CD4-positive, alpha-beta T cell (primary cell): ENCODE measurements at places on chromosomes 11 and 22.

DNA sequence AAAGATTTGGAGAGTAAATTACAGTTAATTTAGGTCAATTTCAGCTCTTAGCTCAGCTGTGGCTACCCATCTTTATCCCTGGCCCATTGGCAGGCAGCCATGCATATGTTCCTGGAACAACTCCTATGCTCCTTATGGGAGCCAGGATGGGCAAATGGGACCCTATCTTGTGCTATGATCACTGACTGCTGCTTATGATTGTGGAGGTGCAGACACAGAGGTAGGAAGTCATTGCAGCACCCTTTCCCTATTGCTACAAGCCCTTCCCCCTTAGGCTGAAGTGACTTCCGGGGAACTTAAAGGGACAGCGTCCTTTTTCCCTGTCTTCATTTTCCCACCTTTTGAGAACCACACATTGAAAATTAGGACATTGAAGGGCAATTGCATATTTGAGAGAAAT, 112.7 kb downstream of the FCHSD2 start:
- no peak for DNase-seq

DNA sequence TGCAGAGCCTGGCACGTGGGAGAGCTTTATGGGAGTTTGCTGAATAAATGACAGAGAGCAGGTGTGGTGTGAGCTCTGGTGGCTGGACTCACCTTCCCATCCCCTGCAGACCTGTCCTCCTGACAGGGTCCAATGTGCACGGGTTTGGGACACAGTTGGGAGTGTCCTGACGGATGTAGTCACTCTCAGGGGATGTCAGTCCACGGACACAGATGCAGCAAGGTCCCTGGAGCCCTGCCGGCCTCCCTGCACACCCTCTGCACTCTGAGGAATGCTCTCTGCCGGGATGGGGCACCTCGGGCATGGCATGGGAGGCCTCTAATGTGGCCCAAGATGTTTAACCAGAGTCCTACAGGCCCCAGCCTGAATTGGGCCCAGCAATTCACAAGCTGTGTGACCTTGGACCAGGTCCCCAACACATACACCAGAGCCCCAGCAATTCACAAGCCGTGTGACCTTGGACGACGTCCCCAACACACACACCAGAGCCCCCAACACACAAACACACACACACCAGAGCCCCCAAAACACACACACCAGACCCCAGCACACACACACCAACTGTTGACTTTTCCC, 30.0 kb upstream of the RFPL3 start:
- no peak for DNase-seq

DNA sequence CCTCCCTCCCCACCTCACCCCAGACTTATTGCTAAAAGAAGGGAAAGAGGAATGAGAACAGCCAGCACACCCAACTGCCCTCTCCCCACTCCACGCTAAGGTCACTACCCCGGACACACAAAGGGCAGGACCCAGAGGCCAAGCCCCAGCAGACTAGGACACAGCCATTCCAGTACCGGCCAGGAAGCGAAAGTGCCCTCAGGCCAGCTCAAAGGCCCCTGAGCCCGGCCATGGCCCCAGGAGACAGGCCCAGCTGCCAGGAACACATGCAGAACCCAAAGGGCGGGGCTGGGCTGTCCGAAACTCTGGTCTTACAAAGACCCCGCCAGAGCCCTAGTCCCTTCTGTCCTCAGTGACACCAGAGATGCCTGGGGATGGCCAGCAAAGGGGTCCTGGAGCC, 5.5 kb downstream of the RCOR2 start:
- no peak for DNase-seq

DNA sequence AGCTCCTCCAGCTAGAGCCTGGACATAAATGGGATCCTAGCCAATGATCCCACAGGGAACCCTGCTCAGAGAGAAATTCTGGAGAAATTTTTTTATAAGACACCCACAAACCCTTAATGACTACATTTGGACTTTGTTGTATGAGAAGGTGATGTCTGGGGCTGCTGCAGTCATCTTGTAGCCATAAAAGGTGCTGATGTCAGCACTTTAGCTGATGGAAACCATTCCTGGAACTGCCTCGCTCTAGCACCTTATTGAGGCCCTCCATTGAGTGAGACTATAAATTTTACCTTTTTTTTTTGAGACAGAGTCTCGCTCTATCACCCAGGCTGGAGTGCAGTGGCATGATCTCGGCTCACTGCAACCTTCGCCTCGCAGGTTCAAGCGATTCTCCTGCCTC, 610.7 kb downstream of the OPCML start:
- no peak for DNase-seq

DNA sequence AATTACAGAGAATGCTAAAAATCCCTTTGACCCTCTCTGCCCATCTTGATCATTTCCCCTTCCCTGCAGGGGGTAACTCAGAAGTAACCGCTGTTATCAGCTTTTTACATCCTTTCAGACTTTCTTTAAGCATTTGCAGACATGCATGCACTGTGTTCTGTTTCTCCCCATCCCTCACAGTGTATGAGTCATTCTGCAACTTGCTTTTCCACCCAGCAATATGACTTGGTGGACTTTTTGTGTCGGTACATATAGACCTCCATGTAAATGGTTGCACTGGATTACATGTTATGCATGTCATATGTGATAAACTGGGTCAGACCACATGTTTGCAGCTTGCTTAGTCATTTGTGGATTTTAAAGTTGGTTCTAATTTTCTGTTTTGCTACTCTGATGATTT, 87.7 kb upstream of the NECTIN1 start:
- no peak for DNase-seq

- DNase-seq: no peak
Measured at GRCh38 chr11:119743006-119743405, 14.0 kb upstream of the NECTIN1 start.

GRCh38 chr11:133656082-133656635, 123.9 kb upstream of the OPCML start:
- DNase-seq: no peak

DNA sequence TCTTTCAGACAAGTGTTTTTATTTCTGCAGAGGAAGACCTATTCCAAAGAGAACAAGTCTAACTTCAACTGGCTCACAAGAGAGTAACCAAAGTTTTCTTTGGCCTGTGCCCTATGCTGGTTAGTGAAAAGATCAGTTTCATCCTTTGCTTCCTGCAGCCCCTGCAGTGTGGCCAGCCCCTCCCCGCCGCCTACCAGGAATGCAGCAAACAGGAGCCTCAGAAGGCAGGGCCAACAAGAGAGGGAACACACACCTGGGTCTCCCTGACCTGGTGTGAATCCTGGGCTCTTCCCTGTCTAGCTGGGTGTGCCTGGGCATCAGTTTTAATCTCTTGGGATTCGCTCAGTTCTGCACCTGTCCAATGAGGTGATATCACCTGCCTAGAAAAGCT, 21.5 kb upstream of the SCARF2 start:
- DNase-seq: no peak

DNA sequence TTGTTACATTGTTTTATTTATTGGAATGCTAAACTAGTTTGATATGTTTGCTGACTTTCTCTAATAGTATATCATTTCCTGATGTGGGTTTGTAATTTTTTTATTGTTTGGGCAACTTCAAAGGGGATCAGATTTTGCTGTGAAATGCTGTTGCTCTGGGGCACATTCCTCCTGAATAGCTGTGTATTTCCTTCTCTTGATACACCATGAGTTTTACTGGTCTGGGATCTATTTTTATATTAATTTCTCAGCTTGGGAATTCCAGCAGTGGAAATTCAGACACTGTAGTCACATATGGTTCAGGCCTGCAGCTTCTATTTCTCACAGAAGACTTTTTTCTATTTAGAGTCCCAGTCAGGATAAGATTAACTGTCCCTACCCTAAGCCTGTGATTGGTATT, 58.9 kb downstream of the RPUSD4 start:
- DNase-seq: no peak

- DNase-seq: no peak
Measured at GRCh38 chr11:73648571-73649046, 2.2 kb downstream of the PLEKHB1 start.

GRCh38 chr11:60303661-60304060, 23.2 kb downstream of the MS4A4A start:
- no peak for DNase-seq

DNA sequence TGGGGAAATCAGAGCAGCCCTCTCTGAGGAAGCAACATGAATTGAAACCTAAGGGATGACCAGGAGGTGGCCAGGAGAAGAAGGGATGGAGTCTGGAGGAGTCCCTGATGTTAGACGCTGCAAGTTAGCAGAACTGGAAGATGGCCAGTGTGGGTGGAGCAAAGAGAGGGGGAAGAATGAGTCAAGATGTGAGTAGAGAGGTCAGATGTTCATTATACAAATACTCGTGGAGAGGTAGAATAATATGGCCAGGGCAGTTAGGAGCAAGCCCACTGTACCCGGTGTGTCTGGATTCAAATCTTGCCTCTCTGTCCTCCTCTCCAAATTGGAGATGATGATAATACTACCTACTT, 242.0 kb downstream of the TENM4 start:
- DNase-seq: no peak

- DNase-seq: no peak
Measured at GRCh38 chr22:27820896-27821866, 19.6 kb upstream of the MN1 start.

GRCh38 chr22:20218987-20219386, 49.1 kb downstream of the RTN4R start:
- no peak for DNase-seq

DNA sequence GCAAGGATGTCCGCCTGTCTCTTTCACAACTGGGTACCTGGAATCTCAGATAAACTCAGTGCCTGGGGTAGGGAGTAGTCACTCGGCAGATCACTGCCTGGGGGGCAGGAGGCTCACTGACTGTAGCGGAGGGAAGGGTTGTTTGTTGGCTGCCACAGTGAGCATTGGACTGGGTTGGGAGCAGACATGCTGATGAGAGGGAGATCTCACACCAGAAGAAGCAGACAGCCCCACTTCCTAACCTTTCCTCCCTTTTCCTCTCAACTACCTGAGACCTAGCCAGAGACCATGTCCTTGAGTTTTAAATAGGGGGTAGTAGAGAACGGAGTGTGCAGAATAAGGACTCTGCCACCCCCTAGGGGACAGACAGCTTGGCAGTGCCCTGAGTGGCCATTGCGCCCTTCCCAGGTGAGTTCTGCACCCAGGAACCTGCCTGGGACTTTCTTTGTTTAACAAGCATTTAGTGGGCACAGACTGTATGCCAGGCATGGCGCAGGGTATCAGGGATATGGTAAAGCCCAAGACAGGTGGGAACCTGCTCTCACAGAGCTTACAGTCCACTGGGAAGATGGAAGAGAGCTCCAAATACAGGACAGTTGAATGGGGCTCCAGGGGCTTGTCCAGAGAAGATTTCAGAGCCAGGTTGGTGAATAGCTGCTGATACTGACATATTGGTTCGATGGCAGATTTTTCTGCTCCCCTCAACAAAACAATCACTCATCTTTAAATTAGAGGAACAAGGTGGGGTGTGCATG, 115.7 kb upstream of the NNMT start:
- no peak for DNase-seq

DNA sequence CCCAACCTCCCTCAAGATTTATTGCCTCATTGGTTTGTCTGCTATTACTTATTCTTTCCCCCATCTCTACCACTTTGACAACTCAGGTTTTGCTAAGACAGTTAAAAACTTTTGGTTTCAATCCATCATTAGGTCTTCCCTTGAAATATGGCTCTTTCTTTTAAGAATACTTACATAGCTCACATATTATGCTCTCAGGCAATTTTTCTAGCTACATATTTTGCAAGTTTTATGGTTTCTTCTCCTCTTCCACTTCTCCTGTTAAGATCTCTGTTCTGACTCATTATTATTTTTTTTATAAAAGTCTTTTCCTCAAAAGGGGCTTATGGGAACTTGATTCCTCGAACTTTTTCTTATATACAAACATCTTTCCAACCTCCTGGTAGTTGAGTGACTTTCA, 192.4 kb upstream of the MPPED2 start:
- no peak for DNase-seq

- DNase-seq: no peak
Measured at GRCh38 chr11:57239348-57239747, 2.3 kb upstream of the APLNR start.

DNA sequence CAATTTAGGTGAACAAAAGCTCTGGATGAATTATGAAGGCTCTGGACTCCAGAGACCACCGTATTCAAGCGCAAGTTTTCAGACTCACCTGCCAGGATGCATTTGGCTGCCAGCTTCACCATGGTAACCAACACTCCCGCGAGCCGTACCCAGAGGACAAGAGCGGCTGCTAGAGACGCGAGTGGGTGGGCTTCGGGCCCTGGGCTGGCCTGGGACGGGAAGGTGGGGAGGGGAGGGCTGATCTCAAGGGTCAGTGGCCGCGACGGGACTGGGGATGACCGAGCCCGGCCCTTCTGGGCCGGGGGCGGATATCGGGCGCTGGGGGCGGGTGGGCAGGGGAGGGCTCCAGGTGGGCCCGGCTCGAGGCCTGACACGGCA, 344 bp downstream of the IFT27 start:
- peak; percentile 19 for DNase-seq

- DNase-seq: no peak
Measured at GRCh38 chr11:17559341-17560087, 12.5 kb downstream of the OTOG start.

- no peak for DNase-seq
Measured at GRCh38 chr11:117511483-117511930, 183.9 kb downstream of the CEP164 start.

DNA sequence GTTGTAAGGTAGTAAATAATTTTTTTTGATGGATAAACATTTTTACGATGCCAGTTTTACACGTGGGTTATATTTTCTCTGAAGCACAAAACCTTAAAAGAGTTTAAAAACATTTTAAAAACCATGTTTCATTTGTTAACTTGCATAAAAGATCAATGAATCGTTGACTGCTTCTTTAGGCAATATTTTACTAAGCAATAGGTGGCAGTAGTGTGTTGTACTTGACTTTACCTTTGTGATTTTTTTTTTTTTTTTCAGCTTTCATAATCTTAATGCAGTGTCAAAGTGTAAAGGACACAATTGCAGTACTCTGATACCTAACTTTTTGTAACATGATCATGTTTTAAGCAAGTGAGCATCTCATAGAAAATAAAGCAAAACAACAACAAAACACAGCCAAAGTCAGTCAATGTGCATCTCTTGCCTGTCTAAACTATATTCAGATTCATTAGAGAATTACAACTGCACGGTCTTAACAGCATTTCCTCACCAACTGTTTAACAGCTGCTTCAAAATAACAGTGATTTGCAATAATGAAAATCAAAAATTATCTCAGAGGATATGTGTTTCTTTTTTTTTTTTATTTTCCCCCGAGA, 27.7 kb downstream of the DNAJC24 start:
- DNase-seq: no peak

- DNase-seq: no peak
Measured at GRCh38 chr11:26557666-26558065, 14.4 kb downstream of the MUC15 start.

- no peak for DNase-seq
Measured at GRCh38 chr11:76148231-76148630, 58.1 kb downstream of the WNT11 start.

GRCh38 chr11:1516273-1517067, 29.9 kb upstream of the MOB2 start:
- no peak for DNase-seq

- DNase-seq: no peak
Measured at GRCh38 chr11:110491577-110492320, 62.0 kb downstream of the FDX1 start.

DNA sequence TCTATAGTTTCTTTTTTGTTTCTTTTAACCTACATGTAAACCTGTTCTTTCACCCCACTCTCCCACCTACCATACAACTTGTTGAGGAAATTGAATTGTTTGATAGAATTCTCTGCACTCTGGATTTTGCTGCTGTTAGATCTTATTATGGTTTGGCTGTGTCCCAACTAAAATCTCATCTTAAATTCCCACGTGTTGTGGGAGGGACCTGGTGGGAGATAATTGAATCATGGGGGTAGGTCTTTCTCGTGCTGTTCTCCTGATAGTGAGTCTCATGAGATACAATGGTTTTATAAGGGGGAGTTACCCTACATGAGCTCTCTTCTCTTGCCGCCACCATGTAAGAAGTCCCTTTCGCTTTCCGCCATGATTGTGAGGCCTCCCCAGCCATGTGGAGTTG, 15.0 kb upstream of the PITPNB start:
- no peak for DNase-seq
